ENCODE measurements at places on chromosomes 7 and 10. TPM values are rescaled to one million over a fixed set of nuclear protein-coding genes. Genes with fewer than 3 reads are reported as not detected.

- no peak for DNase-seq
Observed at GRCh38 chr7:65382452-65382851, 8.8 kb downstream of the ZNF92 start.

GRCh38 chr7:79091011-79091410, 362.5 kb downstream of the MAGI2 start:
- no peak for DNase-seq

DNA sequence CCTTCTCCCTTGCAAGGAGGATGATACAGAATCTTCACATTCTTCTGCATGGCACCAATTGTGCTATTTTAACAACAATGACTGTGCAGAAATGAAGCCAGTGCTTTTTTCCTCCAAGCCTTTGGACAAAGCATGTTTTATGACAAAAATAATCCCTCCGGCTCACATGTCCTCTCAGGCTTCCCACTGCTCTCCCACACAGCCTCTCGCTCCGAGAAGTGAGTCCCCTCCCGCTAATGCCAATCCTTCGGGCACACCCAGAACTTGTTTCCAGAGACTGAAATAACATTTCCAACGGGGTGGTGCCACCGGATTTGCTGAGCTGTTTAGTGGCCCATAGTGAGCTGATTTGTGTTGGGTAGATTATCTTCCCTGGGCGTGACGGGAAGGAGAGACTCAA, 35.8 kb downstream of the RBM17 start:
- DNase-seq = no peak

The IRF5 gene
- 3.3 TPM for total RNA-seq

The NME8 gene
- not detected for total RNA-seq
